ENCODE measurements at places on chromosomes 13 and 19.

- peaks cover 10% of the 10 kb centered on the region for H3K4me1 ChIP-seq
- peaks cover 16% of the 10 kb centered on the region for H3K27me3 ChIP-seq
- no peak for DNase-seq
Observed at GRCh38 chr19:51621178-51621577, 9.0 kb downstream of the SIGLEC5 start.

- no peak overlapping the region for H3K4me3 ChIP-seq
- peaks cover 3% of the 10 kb centered on the region for H3K4me1 ChIP-seq
- H3K27me3 ChIP-seq: peaks cover 17% of the 10 kb centered on the region
- H3K36me3 ChIP-seq: peaks cover 3% of the 10 kb centered on the region
Observed at GRCh38 chr13:98761986-98762616, 9.6 kb upstream of the SLC15A1 start.

DNA sequence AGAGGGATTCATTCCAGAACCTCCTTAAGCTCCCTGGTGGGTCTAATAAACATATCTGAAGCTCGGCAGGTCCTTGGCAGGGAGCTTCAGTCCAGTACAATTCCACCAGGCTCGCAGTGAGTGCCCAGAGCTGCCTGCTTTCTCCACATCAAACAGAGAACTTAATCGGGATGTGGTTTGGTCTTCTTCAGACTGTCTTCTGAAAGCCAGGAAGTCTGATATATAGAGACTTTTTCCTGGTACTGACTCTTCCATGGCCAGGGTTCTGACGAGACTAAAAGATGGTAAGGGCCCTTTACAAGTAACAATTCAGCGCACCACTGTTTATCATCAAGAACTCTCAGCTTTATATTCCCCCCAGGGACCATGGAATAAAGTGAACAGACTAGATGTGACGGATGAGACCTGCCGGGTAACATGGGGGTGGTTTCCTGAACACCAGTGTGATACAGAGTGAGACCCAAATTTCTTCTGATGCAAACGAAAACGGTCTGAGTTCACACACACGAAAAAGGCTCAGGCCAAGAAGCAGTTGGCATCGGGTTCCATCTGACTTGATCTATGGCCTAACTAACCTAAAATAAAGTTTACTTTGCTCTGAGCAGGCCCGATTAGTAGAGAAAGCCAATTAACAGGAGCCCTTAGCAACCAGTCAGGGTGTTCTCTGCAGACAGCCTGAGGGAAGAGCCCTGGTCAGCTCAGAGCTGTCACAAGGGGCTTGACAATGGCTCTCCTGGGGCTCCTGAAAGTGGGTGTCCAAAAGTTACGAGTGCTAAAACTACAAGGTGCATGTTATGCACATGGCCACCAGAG, 29.0 kb downstream of the RANBP3 start:
- H3K4me1 ChIP-seq: peaks cover 65% of the 10 kb centered on the region
- H3K27me3 ChIP-seq: no peaks in the 10 kb centered on the region
- peak overlapping the region; percentile 83 for H3K27ac ChIP-seq

DNA sequence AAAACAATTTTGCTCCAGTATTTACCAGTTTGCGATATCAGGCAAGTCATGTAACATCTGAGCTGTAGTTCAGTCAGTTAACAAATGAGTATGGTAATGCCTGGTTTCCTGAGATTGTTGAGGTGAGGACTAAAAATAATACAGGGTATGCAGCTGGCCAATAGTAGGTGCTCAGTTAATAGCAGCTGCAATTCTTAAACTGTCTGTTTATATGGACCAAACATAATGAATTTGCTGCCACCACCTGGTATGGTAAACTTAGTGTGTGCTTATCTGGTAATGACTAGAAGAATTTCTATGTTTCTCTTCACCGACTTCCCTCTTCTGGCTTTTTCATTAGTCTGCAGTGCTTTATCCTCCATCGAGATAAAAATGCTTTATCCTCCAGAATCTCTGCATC, 9.1 kb downstream of the ZMYM2 start:
- H3K36me3 ChIP-seq: peaks cover 31% of the 10 kb centered on the region
- no peak overlapping the region for H3K27ac ChIP-seq
- no peaks in the 10 kb centered on the region for H3K27me3 ChIP-seq
- H3K4me3 ChIP-seq: no peak overlapping the region

DNA sequence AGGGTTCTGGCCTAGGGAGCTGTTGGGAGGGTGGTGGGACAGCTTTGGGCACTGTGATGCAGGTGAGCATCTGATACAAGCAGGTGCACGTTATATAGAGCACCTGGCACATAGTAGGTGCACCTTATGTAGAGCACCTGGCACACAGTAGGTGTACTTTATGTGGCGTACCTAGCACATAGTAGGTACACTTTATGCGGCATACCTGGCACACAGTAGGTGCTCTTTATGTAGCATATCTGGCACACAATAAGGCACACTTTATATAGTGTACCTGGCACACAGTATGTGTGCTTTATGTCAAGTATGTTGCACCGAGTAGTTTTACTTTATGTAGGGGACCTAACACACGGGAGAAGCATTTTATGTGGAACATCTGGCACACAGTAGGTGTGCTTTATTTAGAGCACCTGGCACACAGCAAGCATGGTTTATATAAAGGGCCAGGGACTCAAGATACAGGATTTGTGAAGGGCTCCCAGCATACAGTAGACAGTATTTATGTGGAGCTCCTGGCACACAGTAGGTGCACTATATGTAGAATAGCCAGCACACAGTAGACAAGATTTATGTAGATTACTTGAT, 1.6 kb upstream of the CYP4F12 start:
- H3K4me3 ChIP-seq: no peak overlapping the region
- no peaks in the 10 kb centered on the region for H3K27me3 ChIP-seq
- H3K4me1 ChIP-seq: no peaks in the 10 kb centered on the region
- H3K27ac ChIP-seq: no peak overlapping the region
- no peak for DNase-seq
- no peaks in the 10 kb centered on the region for H3K36me3 ChIP-seq

DNA sequence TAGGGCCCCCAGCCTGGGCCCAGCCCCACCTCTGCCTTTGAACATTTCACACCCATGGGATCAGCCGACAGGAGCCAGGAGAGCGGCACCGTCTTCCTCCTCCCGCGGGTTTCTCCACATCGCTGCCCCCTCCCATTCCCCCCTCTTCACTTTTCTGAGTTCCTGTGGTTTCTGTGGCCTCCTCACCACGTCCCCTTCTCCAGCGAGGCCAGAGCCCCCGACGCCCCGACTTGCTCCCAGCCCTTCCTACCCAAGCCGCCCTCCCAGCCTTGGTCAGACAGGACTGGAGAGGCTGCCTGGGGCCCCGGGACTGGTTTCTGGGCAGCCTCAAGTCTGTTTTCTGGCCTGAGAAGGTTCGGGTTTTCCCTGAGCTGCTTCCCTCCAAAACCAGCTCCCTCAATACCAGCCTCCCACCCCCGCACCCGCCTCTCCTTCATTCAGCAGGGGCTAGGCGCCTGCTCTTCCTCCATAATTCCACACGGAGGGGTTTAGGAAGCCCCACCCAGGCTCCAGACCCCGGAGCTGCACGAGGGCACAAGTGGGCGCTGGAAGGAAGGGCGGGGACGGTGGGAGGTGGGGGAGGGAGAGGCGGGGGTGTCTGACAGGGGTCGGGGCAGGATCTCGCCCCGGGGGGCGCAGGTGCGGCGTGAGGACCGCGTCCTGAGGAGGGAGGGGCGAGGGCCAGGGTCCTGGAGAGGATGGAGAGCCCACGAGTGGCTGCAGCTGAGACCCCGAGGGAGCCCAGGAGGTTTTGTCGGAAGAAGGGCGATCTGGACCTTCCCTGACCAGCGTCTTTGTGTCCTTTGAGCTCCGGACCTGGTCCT, 4.0 kb upstream of the SIGLEC10 start:
- peaks cover 18% of the 10 kb centered on the region for H3K27me3 ChIP-seq
- DNase-seq: no peak
- no peaks in the 10 kb centered on the region for H3K36me3 ChIP-seq
- no peak overlapping the region for H3K4me3 ChIP-seq
- H3K4me1 ChIP-seq: peaks cover 22% of the 10 kb centered on the region
- H3K27ac ChIP-seq: no peak overlapping the region

DNA sequence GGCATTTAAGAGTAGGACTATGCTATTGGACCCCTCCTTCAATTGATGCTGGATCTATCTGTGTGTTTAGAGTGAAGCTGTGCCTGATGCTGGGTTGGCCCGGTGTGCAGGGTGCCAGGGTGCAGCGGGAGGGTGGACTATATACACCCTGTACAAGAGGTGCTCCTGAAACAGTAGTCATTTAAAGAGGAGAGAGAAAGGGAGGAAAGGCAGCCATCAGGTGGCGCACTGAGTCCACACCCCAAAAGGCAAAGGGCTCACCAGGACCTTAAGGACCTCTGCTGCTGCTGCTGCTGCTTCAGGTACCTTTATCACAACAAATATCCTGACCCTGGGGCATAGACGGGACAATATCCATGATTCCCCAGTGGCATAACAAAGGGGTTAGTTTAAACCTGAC, 39.4 kb downstream of the ZNF136 start:
- no peaks in the 10 kb centered on the region for H3K27me3 ChIP-seq
- no peak overlapping the region for H3K27ac ChIP-seq
- peaks cover 29% of the 10 kb centered on the region for H3K36me3 ChIP-seq
- H3K4me3 ChIP-seq: no peak overlapping the region
